Hippocampal formation (tissue), 2 donors: ENCODE measurements at places on chromosomes 7 and 10.

GRCh38 chr10:15865304-15865703, 5.0 kb upstream of the MINDY3 start:
- no peak for DNase-seq

DNA sequence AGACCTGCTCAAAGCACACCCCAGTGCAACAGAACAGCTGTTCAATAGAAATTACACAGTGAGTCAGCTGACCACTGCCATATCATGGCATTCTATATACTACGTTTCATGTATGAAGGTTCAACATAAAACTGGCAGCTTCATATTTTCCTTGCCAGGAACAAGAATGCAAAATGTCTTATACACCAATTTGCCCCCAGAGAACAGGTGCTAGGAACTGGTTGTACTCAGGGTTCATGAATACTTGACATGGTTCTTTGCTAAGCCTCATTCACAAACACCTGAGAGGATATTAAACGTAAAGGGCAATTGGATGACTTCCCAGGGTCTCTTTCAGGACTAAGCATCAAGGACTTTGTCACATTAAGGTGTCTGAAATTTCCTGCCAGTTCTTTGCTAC, 6.9 kb downstream of the MYOF start:
- DNase-seq = no peak

DNA sequence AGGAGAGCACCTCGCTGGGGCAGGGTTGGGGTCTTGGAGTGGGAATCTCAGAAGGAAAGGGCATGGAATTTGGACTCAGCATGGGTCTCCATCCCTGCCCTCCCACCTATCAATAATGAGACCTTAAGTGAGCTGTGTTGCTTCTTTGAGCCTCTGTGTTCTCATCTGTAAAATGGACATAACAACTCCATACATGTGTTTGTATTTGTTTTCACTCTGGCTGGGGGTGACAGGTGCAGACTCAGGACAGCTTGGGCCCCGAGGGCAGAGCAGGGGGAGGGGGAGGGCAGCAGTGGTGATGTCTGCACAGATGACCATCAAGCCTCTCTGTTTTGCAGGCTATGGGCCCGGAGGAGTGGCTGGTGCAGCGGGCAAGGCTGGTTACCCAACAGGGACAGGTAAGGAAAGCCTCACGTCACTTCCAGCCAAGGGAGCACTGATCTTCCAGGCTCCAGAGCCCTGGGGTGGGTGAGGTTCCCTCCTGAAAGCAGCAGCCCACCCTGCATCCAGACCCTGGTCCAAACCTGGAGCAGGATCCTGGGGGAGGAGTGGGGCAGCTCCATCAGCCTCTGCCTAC, 19.9 kb downstream of the ELN start:
- no peak for DNase-seq

GRCh38 chr7:13792208-13792607, 197.3 kb downstream of the ETV1 start:
- DNase-seq = no peak

DNA sequence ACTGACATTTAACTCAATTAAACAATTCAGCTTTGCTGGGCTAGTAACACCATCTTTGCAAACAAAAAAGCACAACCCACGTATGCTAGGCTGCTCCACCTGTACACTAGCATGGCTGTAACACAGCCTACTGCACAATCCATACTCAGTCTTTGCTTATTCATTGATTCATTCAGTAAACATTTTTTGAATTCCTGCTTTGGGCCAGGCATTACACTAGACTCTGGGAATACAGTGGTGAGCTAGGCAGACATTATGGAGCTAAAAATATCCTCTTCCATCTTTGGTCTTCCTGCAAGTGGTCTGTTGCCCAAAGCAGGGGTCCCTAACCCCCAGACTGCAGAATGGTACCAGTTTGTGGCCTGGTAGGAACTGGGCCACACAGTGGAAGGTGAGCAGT, 9.9 kb downstream of the CNNM1 start:
- DNase-seq = no peak

- DNase-seq = peak; percentile 47
Measured at GRCh38 chr10:111600772-111601171, 523.9 kb downstream of the ADRA2A start.

- no peak for DNase-seq
Measured at GRCh38 chr7:70775570-70776156, 356.3 kb upstream of the GALNT17 start.

GRCh38 chr7:27905951-27906350, 166.0 kb downstream of the TAX1BP1 start:
- no peak for DNase-seq

DNA sequence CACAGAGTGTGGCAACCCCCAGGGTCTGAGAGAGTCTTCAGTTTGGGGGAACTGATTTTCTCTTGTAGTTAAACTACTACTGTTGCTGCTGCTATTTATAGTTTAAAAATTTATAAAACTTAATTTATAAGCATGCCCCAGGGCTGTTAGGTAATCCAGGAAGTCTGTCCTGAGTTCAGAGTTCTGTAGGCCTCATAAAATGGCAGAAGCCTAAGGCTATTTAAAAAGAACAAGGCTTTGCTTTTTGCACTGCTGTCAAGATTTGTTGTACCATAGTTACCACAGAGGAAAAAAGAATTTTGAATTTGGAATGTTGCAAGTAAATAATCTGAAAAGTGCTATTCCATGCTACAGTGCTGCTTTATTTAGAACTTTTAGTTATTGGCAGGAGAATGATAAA, 66.1 kb downstream of the AGK start:
- no peak for DNase-seq

DNA sequence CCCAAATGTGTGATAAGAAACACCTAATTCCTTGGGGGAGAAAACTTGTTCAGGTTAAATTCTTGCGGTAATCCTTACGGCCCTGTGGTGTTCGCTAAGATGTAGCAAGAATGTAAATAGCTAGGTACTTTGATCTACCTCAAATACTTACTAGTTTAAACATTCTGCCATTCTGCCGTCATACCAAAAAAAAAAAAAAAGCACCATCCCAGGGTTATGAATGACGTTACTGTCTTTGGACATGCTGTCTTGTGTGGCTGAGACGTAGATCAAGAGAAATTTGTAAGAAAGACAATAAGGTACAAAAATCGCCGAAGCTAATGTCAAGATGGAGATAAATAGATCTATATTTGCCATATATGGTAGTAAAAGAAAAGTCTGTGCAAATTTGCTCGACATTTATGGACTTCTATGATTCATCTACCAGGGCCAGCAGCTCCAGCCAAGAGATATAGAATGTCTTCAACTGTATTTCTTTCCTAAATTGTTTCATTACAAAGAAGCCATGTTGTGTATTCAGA, 195.6 kb downstream of the CUX1 start:
- DNase-seq = no peak

DNA sequence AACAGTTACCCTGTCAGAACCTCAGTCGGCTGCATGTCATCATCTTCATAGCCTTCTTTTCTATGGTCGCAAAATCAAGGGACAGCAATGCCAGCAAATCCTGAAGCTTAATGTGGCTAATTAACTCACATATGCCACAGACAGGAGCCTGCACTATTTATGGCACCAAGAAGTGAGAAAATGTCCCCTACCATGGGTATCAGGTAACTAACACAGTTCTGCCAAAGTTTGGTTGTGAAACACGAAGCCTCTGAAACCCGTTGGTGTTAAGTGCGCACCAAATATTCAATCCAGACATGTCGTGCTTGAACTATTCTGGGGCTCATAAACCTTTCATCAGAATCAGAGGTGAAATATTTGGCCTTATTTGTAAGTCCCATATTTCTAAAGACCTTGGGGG, 63.3 kb downstream of the EVX1 start:
- DNase-seq = no peak

GRCh38 chr10:79347894-79348639, 798 bp downstream of the PPIF start:
- DNase-seq = peak; percentile 39

GRCh38 chr10:130986846-130987245, 324.7 kb downstream of the TCERG1L start:
- no peak for DNase-seq

DNA sequence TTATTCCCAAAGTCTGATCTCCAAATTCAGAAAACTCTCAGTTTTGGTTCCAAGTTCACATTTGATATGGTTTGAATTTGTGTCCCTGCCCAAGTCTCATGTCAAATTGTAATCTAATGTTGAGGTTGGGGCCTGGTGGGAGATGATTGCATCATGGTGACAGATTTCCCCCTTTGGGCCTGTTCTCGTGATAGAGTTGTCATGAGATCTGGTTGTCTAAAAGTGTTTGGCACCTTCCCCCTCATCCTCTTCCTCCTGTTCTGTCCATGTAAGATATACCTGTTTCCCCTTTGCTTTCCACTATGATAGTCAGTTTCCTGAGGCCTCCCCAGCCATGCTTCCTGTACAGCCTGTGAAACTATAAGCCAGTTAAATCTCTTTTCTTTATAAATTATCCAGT, 138.6 kb downstream of the ARL4A start:
- DNase-seq = no peak

DNA sequence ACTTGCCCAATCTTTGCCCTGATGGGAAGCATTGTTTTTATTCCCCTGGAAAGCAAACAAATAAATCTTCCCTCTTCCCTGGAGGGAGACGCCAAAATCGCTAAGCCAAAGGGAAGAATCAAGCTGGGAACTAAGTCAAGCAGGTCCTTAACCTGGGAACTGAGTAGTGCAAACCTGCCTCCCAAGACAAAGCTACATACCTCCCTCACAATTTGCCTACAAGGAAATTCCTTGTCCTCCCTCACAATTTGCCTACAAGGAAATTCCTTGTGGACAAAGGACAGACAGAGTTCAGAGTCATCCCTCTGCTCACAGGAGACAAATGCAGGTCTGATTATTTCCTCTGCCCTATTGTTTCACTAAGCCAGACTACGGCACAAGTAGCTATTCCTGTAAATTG, 50.5 kb downstream of the SPOCK2 start:
- DNase-seq = no peak
